ENCODE measurements at places on chromosomes 7 and 10. TPM values are rescaled to one million over a fixed set of nuclear protein-coding genes. Genes with fewer than 3 reads are reported as not detected.

GRCh38 chr10:73785721-73786511 lies 510 bp downstream of the ZSWIM8 start:
- peak; percentile 35 for DNase-seq

Gene PPP1R17
- not detected for total RNA-seq

Gene STEAP1
- total RNA-seq = 34.7 TPM

- DNase-seq = no peak
Measured at GRCh38 chr7:155339474-155339873, 41.8 kb downstream of the INSIG1 start.

DNA sequence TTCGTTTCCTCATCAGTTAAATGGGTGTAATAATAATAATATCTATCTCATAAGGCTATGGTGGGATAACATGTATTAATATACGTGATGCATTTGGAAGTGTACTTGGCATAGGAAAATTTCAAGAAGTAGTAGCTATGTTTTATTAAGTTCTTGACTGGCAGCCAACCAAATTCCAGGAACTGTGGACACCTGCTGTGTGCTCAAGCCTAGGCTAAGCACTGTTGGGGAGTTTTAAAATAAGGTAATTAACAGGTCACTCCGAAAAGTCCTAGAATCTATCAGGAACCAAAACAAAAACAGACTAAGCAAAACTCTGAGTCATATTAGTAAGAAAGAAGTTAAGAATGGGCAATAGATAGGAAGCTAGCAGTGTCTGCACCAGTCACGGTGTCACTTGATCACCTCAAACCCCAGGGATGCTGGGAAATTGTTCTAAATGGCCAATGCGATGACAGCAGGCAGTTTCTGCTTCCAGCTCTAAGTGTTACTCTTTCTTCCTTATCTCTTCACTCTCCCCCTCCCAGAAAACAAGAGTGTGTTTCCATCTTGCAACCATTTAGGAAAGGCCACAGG lies 92.0 kb upstream of the GDF10 start:
- no peak for DNase-seq

GRCh38 chr7:14745076-14745475 lies 157.5 kb downstream of the DGKB start:
- DNase-seq = no peak
